ENCODE measurements at places on chromosomes 6 and 20. TPM values are rescaled to one million over a fixed set of nuclear protein-coding genes. Genes with fewer than 3 reads are reported as not detected.

DNA sequence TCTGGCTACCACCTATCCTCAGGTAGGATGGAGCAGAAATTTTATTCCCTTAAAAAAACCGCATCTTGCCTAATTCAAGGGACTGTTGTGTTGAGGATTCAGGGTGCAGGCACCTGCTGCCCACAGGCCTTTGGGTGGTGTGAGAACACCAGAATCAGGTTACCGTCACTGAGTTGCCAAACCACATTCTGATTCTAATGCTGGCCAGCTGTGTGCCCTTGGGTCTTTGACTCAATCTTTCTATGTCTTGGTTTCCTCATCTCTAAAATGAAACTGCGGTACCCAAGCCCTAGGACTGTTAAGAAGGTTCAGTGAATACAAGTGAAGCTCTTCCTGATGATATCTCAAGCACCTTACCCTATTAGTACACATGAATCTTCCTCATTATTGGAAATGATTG lies 827.3 kb downstream of the DHX35 start:
- DNase-seq = no peak

- no peak for DNase-seq
These were observed 5.7 kb downstream of the SIM1 start for GRCh38 chr6:100458841-100459591.

- no peak for DNase-seq
These were observed 16.9 kb upstream of the ANKRD60 start for GRCh38 chr20:58245181-58245891.

GRCh38 chr6:134317471-134318131 lies at the start of gene SGK1:
SGK1 (minus strand) TSS chr6:134318112; CDS start chr6:134317460, 652 bp downstream.
- DNase-seq = peak; percentile 34

The BTBD3 gene
- 50.5 TPM for total RNA-seq

The TIAM2 gene
- 10.8 TPM for total RNA-seq

- DNase-seq = no peak
These were observed 57.1 kb downstream of the MAP3K4 start for GRCh38 chr6:161048641-161049040.

The DSP gene
- 104 TPM for total RNA-seq

DNA sequence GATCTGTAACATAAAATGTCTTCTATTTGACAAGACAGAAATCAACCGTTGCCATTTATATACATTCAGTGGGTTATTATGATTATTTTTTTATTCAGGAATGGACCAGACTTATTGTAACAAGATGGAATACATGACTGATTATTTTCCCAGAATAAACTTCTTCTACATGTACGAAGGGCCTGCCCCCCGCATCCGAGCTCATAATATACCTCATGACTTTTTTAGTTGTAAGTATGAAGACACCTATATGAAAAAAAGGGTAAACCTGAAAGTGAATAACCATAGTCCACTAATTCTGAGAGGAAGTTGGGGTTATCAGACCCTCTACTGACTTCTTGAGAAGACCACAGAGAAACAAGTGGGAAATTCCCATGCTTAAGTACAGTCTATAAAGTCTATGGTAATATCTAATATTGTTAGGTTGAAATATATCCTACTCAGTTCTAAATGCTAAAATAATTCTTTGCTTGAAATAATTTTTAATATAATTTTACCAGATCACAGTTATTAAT lies 15.9 kb downstream of the OR2A4 start:
- DNase-seq = no peak

DNA sequence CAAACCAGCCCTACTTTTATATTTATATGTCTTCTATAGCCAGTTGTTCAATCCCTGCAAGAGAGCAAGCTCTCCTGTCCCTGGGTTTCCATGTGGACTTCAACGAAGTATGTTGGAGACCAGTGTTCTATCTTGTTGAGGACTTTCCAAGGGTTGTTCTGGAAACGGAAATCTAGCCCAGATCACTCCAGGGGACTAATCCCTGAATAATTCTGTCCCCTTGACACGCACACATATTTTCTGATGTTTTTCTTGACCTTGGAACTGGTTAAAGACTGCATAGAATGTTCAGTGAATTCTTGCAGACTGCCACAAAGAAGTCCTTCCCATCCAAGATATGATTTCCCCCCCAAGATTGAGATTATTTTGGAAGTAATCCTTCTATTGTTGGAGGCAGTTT lies 9.5 kb upstream of the MYLK2 start:
- no peak for DNase-seq

DNA sequence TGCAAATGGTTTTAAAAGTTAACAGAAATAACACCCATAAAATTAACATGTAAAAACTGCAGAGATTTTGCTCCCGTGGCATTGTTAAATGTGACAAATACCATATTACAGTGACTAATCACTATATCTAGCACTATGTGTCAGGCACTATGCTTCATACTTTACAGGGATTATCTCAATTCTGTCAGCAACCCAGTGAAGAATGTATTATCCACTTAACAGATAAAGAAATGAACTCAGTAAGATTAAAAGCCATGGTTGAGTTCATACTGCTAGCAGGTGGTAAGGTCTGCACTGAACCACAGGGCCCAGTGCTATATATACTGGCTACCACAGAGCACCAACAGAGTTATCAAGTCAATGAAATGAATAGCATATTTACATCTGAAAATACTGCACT lies 65.4 kb downstream of the RWDD2A start:
- DNase-seq = no peak
